Panc1 (cell line): ENCODE measurements at places on chromosomes 7 and 10. TPM values are rescaled to one million over a fixed set of nuclear protein-coding genes. Genes with fewer than 3 reads are reported as not detected.

- no peaks in the 10 kb centered on the region; the same call in 1 of the 2 replicates for H3K27me3 ChIP-seq
- no peak for DNase-seq
- H3K27ac ChIP-seq, result no peak overlapping the region
- H3K4me1 ChIP-seq, result no peaks in the 10 kb centered on the region
- H3K4me3 ChIP-seq, result no peak overlapping the region
Measured at GRCh38 chr10:88592906-88593305, 6.3 kb downstream of the LIPJ start.

The GHRHR gene
- total RNA-seq, result not detected

The GPR15LG gene
- total RNA-seq, result 0.41 TPM

GRCh38 chr7:76394957-76395356 lies 14.5 kb downstream of the SSC4D start:
- peaks cover 5% of the 10 kb centered on the region; the same call in 1 of the 2 replicates for H3K4me1 ChIP-seq
- no peaks in the 10 kb centered on the region for H3K27me3 ChIP-seq
- no peak overlapping the region for H3K4me3 ChIP-seq
- DNase-seq, result no peak

The MOGAT3 gene
- 0.23 TPM for total RNA-seq

The CLDN12 gene
- 25.5 TPM for total RNA-seq

- no peak overlapping the region for H3K4me3 ChIP-seq
- H3K4me1 ChIP-seq, result no peaks in the 10 kb centered on the region
- no peaks in the 10 kb centered on the region for H3K36me3 ChIP-seq
Measured at GRCh38 chr10:52558090-52558489, 214.5 kb downstream of the MBL2 start.

The GFRA1 gene
- 0.10 TPM for total RNA-seq

The LIPM gene
- total RNA-seq, result not detected

GRCh38 chr7:65342723-65343629 lies 30.7 kb upstream of the ZNF92 start:
- no peak for DNase-seq
- no peak overlapping the region for H3K27ac ChIP-seq
- no peak overlapping the region for H3K4me3 ChIP-seq
- no peaks in the 10 kb centered on the region for H3K36me3 ChIP-seq
- H3K27me3 ChIP-seq, result no peaks in the 10 kb centered on the region

The CLCN1 gene
- 0.15 TPM for total RNA-seq

The LMTK2 gene
- 25.4 TPM for total RNA-seq
